NCI-H510A (cell line): ENCODE measurements at places on chromosomes 4 and X.
A peak's percentile ranks its signal among the peaks of the same experiment; 100 is the strongest.

GRCh38 chr4:69759189-69759604 is 1.2 kb downstream of the SULT1B1 start:
- no peak for DNase-seq

- DNase-seq = no peak
These were observed 16.4 kb downstream of the PSAPL1 start for GRCh38 chr4:7418131-7418943.

DNA sequence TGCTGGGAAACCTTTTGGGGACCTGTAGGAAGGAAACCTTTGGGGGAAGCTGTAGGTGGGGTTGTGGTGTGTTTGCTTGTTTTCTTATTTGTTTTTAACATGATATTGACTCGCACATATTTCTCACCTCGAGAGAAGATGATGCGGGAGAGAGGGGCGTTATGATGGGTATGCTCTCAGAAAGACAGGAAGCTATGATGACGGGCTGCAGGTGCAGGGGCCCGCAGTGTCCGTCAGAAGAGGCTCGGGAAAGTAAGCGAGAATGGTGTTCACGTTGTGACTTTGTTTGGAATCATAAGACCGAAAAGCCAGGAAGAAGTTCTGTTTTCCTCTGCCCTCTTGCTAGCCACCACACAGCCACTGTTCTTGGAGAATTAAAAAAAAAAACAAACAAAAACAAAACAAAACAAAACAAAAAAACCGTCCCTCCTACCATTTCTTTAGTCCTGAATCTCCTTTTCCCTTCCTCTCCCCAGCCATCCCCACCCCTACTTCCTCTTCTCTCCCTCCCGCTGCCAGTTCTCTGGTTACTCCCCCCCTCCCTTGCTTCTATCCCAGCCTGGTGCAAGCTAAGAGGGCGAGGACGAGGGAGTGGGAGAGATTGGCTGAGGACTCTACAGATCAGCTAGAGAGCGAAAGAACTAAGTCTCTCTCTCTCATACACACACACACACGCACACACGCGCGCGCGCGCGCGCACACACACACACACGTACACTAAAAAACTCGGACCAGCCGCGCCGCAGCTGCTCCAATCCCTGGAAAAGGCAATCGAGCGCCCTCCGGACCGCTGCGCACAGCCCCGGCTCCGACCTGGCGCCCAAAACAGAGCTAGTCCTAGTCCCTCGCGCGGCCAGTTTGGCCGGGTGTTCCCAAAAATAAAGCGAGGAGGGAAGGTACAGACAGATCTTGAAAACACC is at the start of gene BMP3:
Gene BMP3 (plus strand): TSS at position 648 of the 920 bp plus-strand sequence. CDS start 577 bp downstream, outside the sequence.
- peak; percentile 2 for DNase-seq

- no peak for DNase-seq
These were observed 61.2 kb upstream of the TSPAN7 start for GRCh38 chrX:38500141-38500540.

GRCh38 chrX:95907081-95907480 is 777.6 kb upstream of the DIAPH2 start:
- DNase-seq = no peak

GRCh38 chrX:78839711-78840110 is 92.2 kb downstream of the LPAR4 start:
- no peak for DNase-seq

GRCh38 chrX:13370713-13371112 is 50.9 kb upstream of the ATXN3L start:
- DNase-seq = no peak

DNA sequence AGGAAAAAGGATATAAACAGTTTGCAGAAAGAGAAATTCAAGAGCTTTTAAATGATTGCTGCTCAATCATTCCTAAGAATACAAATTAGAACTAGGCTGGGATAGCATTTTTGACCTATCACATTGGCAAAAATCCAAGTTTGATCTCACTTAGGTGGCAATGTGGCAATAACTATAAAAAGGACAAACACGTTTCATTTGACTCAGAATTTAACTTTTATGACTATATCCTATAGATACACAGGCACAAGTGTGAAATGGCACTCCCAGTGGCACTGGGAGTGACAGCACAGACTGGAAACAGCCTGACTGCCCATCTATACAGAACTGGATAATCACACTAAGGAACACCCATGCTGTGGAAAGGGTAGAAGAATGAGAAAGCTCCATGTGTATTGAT is 11.1 kb downstream of the CENPU start:
- no peak for DNase-seq

DNA sequence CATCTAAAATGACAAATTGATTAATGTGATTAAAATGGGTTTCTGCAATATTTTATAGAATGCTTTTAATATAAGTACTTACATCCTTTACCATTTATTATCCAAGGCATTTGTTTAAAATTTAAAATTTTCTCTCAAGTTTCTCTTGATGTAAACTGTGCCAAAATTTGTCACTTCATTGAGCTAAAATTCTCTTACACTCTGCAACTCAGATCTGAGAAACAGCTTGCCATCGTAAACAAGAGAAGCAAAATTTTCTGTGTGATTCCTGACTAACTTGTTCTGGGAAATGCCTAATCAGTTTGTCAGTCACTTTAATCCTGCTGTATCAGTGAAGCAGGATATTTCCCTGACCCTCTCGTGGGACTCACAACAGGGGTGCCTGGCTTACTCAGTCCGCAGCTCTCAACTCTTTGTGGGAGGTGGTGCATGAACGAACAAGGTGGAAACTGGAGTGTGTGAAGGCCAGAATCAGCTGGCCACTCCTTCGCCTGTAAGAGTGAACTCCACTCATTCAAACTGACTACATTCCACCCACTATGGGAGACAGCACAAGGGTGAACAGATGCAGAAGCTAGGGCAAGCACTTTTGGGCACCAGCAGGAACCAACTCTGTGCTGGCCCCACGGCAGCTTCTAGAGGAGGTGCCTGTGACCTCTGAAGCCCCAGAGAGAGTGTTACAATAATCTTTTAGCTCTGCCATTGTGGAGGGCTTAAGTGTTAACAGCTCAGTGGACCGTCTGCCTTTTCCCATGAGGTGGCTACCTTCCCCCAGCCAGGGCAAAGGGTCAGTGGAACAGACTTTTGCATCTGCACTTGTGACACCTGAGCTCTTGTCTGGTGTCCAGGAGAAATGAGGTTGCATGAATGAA is 349.4 kb downstream of the FAT4 start:
- no peak for DNase-seq
